Glomerular endothelial cell (primary cell): ENCODE measurements at places on chromosomes 4 and X. TPM values are rescaled to one million over a fixed set of nuclear protein-coding genes. Genes with fewer than 3 reads are reported as not detected.

The HOPX gene
- 1.8 and 18.3 TPM in 2 replicates for total RNA-seq

The VCX3B gene
- total RNA-seq: not detected in 2 replicates

The SMIM10 gene
- 0.29 and 0.76 TPM in 2 replicates for total RNA-seq

The PTCHD1 gene
- 0.12 and 0.19 TPM in 2 replicates for total RNA-seq

The DACH2 gene
- not detected in 2 replicates for total RNA-seq

The BMX gene
- total RNA-seq: 3.3 and 24.9 TPM in 2 replicates

The FAM90A26 gene
- total RNA-seq: not detected in 2 replicates

The SLC16A2 gene
- 1.9 and 2.8 TPM in 2 replicates for total RNA-seq

The CT45A2 gene
- total RNA-seq: not detected in 2 replicates

The DDX53 gene
- total RNA-seq: not detected in 2 replicates

The JCHAIN gene
- not detected in 2 replicates for total RNA-seq

The CXCL11 gene
- total RNA-seq: 1.0 and 6.4 TPM in 2 replicates

The AFM gene
- not detected in 2 replicates for total RNA-seq

The OPN1MW2 gene
- not detected in 2 replicates for total RNA-seq

The FAM47A gene
- not detected in 2 replicates for total RNA-seq

The ABLIM2 gene
- total RNA-seq: 0.29 and 0.99 TPM in 2 replicates

The COL25A1 gene
- 1.7 and 2.2 TPM in 2 replicates for total RNA-seq

The GABRB1 gene
- total RNA-seq: 0.47 TPM in 1 of 2 replicates, not detected in the other

The KLB gene
- not detected in 2 replicates for total RNA-seq

The CXorf49 gene
- total RNA-seq: not detected in 2 replicates

The PPP4R3C gene
- total RNA-seq: not detected in 2 replicates

The PDE6B gene
- 0.39 and 1.5 TPM in 2 replicates for total RNA-seq

The UGT2B17 gene
- total RNA-seq: not detected in 2 replicates

The F9 gene
- not detected in 2 replicates for total RNA-seq

The PASD1 gene
- total RNA-seq: not detected in 2 replicates

The UGDH gene
- total RNA-seq: 84.4 and 86.7 TPM in 2 replicates

The GAGE12H gene
- not detected in 2 replicates for total RNA-seq

The MBTPS2 gene
- total RNA-seq: 11.2 and 11.9 TPM in 2 replicates

The CCNA2 gene
- total RNA-seq: 13.8 and 24.0 TPM in 2 replicates

The KCND1 gene
- 0.78 and 1.3 TPM in 2 replicates for total RNA-seq
